ENCODE measurements at places on chromosomes 7 and 10. TPM values are rescaled to one million over a fixed set of nuclear protein-coding genes. Genes with fewer than 3 reads are reported as not detected.

Gene SEMA3C
- total RNA-seq = 159 TPM

Gene LLCFC1
- not detected for total RNA-seq

Gene SNCG
- 169 TPM for total RNA-seq

Gene CFTR
- total RNA-seq = 6.3 TPM

Gene PARD3
- 94.3 TPM for total RNA-seq

Gene LAMB1
- total RNA-seq = 158 TPM

Gene WNT16
- total RNA-seq = 5.0 TPM

Gene GPR85
- total RNA-seq = 13.6 TPM

Gene TES
- 35.4 TPM for total RNA-seq

Gene SORCS1
- 11.4 TPM for total RNA-seq

Gene TRIL
- total RNA-seq = 24.0 TPM

Gene SPDYE1
- not detected for total RNA-seq

Gene DNTT
- 0.11 TPM for total RNA-seq

Gene SMO
- total RNA-seq = 49.0 TPM

Gene FGL2
- total RNA-seq = 126 TPM

Gene PRLHR
- total RNA-seq = 0.69 TPM

Gene NCF1
- 0.77 TPM for total RNA-seq

Gene MINPP1
- 19.2 TPM for total RNA-seq

Gene GNGT1
- not detected for total RNA-seq

Gene UFSP1
- 1.4 TPM for total RNA-seq

Gene ZNF467
- total RNA-seq = 4.1 TPM

Gene SHTN1
- 17.0 TPM for total RNA-seq

Measured in spinal cord (tissue), 10 donors.